ENCODE measurements at places on chromosomes 5 and 9.

DNA sequence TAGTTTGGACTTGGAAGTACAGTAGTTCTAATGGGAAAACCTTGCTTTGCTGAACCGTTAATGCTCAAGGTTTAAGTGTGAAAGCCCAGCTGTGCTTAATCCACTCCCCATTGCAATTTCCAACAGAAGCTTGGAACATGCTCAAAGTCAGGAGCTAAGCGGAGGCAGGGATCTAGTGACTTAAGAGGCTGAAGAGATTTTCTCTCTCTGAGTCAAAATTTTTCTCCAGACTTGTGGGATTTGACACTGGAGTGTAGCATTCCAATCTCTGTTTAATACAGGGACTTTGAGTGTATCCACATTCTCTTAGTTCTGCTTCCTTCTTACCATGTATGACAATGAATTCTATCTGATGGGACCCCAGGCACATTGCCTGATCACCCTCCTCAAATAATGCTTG, 471.8 kb downstream of the KIF4B start:
- no peak for DNase-seq

DNA sequence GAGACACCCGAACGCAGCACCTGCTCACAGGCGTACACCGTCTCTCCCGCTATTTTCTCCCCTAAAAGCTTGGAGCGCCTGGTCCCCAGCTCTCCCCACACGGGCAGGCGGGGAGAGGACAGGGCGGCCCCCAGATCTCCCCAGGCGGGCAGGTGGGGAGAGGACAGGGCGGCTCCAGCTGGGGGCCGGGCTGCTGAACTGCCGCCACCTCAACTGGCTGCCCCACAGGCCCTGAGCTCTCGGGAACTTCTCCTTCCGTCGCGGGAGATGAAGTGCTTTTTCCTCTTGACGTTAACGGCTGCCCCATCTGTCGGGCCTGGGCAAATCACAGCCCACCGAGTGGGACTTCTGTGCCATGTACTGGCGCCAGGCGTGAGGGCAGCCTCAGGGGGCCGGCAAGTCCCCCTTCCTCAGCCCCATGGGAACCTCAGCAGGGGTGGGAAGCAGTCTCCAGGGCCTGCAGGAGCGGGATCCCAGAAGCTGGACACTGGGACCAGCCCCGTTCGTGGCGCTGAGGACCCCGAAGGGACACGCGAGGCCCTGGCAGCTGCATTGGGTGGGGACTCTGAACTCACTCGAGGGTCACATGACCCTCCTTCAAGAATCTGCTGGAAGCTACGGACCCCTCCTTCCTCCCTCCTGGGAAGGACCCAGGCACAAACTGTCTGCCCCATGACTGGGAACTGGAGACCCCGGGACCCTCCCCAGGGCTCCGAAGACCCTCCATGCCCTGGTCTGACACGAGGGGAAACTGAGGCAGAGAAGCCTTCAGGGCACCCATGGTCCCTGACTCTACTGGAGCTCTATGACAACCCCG, 5.7 kb upstream of the EGFL7 start:
- DNase-seq, result no peak

DNA sequence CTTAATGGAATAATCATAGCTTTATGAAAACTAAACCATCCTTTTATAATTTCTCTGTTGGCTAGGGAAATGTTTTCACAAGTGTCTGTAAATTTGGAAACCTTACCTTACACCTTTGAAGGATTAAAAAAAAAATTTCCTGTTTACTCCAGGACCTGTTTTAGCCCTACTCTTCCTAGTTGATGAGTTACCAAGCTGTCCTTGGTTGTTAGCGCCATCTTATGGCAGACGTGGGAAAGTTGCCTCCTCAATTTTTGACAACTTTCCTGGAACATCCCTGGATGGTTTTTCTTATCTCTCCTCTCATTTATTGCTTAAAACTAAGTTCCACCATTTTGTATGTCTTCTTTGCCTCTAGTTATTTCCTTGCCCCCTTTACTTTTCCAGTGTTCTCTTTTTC, 25.7 kb downstream of the ZSWIM6 start:
- no peak for DNase-seq

- no peak for DNase-seq
Measured at GRCh38 chr5:41610386-41610785, 100.0 kb upstream of the PLCXD3 start.

DNA sequence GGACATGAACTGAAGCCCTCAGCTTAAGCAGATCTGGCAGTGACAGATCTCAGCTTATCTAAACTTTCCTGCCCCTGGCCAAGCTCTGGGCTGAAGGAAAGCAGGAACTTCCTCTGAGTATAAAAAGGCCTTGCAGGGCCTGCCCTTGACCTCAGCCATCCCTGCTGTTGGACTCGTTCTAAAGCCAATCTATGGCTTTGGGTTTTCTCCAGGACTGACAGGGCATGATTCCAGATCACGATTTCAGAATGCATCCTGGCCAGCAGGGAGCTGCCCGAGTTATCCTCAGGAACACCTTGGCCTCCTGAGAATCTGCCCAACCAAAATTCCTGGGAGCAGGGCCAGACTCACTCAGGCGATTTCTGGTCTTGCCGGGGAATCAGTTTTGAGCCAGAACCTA, 502.7 kb downstream of the TLE4 start:
- DNase-seq, result no peak

GRCh38 chr5:38531518-38531917, 24.9 kb downstream of the LIFR start:
- no peak for DNase-seq

DNA sequence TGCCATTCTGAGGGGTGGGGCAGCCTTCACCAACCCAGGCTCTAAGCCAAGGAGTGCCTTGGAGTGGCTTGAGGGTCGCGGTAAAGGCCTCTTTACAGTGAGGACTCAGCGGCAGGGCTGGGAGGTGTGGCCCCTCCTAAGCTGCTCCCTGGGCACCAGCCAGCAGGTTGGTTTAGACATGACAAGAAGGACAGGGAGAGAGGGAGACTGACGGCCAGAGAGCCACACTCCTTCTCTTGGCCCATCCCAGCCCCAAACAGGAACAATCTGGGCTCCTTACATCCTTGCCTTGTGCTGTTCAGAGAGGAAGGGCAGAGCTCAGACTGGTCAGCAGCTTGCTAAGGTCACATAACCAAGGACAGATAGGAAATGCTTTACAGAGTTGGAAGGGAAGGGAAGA, 94.5 kb downstream of the LMX1B start:
- no peak for DNase-seq

DNA sequence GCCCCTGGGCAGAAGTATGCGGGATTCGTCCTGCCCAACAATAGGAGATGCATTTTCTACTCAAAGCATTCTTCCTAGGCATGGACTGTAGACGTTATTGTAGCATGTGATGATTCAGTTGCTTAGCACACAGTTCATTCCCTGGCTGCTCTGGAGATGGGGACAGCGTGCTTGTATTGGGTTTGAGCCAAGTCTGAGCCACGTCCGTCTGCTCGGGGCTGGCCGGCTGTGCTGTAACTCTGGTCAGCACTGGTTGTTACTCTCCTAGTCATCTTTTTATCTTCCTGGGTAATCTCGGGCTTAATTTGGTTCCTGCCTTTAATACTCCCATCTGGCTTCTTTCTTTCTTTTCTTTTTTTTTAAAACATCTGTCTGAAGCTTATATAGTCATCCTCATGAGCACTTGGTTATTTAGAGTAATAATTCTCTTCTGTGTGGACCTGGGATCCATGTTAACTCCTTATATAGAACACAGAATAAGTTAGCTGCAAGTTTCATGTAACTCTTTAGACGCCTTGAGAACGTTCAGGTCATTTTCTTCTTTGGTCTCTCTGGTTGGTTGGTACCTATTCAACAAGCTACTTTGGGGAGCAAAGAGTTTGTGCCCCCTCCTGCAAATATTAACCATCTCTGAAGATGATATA, 118.8 kb upstream of the RPS23 start:
- no peak for DNase-seq

GRCh38 chr5:8839361-8840055, 706.4 kb downstream of the SEMA5A start:
- DNase-seq, result no peak

GRCh38 chr5:141532726-141533125, 43.8 kb downstream of the PCDHGC5 start:
- no peak for DNase-seq

GRCh38 chr5:89372176-89372575, 489.2 kb upstream of the MEF2C start:
- no peak for DNase-seq

GRCh38 chr5:43482490-43483297, 971 bp downstream of the TMEM267 start:
- no peak for DNase-seq

- DNase-seq, result no peak
Measured at GRCh38 chr5:10153808-10154537, 95.7 kb downstream of the ATPSCKMT start.

DNA sequence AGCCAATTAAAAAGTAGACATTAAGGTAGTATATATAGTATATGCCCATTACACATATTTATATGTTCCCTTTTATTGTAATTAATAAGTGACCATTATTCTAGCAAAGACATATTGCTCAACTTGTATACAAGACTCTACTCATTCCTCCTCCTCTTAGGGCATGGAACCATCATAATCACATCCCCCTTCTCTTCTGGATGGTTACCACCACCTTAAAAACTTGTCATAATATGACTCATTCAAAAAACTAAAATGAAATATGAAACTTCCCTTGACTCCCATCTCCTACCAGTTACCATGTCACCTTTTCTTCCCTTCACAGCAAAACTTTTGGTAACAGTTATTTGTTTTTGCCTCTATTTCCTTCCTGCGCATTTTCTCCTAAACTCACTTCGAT, 438.7 kb downstream of the KDM4C start:
- no peak for DNase-seq

DNA sequence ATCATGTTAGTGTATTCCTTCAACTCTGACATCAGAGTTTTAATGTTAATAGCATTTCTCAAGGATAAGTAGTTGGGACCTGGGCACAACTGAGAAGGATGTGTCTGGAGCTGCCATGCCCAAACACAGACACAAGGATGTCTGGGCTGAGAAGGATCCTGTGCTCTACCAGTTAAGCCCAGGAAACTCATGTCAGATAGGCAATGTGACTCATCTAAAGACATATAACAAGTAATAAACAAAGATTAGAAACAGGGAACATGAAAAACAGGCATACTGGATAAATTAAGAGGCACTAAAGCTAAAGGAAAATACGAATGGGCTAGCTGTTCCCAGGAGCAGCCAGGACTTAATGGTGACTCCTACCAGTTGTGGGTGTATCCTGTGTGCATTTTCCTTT, 9.1 kb upstream of the EGFLAM start:
- DNase-seq, result no peak

DNA sequence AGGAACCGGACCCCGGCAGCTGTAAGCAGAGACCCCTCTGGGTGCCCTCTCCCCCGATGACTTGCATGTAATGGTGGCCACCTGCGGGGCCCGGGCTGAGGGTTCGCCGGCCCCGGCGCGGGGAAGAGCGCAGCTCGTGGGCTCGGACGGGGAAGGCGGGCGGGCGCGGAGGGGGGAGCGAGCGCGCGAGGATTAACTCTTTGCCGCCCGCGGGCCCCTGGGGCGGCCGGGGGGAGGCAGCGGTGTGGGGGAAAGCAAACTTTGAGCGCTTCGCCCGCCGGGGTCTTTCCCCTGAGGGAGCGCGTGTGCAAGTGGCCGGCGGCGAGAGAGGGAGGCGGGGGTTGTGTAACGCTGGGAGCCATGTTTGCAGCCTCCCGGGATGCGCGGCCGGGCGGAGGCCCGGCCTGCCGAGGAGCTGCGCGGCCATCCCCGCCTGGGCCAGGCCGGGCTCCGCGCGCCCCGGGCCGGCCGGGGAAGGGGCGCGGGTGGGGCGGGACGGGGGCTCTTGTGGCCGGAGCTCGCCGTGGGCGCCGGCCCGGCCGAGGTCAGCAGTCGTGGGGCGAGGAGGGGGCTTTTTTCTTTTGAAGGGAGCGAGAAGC, 547 bp downstream of the ANP32B start:
- DNase-seq, result peak; percentile 53

DNA sequence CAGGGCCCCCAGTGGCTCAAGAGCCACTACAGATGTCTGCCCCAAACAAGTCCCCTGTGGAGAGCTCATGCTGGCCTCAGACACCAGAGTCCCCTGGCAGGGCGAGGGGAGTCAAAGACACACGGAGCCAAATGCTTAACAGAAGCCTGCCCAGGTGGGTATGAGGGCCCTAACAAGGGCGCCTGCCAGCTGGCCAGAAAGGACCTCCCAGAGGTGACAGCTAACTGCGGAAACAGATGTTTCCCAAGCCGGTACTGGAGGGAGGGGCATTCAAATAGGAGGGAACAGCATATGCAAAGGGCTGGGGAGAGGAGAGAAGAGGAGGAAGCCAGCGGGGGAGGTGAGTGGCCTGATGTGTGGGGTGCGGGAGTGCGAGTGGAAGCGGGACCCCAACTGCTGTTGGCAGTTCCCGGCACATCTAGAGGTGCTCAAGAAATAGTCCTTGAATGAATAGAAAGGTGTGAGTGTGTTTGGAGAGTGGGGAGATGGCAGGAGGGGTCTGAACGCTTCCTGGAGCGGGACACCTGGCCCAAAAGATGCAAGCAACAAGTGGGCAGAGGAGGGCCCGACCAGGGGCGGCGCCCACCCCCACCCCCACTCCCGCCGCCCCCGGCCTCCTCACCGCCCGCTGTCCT, 824 bp downstream of the MXD3 start:
- DNase-seq, result no peak

DNA sequence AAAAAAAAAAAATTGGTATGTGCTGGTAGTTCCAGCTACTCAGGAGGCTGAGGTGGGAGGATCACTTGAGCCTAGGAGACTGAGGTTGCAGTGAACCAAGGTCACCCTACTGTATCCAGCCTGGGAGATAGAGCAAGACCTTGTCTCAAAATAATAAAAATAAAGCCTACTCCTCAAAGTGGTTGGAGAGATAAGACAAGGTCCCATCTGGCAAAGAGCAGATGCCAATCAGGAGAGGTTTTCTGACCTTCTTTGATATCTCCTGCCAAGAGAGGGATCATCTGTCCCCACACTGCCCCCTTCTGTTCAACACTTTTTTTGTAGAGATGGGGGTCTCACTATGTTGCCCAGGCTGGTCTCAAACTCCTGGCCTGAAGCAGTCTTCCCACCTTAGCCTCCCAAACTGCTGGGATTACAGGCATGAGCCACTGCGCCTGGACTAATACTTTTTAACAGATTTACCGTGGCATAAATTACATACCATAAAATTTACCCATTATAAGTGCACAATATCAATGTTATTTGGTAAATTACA, 64.7 kb downstream of the SH3PXD2B start:
- no peak for DNase-seq

DNA sequence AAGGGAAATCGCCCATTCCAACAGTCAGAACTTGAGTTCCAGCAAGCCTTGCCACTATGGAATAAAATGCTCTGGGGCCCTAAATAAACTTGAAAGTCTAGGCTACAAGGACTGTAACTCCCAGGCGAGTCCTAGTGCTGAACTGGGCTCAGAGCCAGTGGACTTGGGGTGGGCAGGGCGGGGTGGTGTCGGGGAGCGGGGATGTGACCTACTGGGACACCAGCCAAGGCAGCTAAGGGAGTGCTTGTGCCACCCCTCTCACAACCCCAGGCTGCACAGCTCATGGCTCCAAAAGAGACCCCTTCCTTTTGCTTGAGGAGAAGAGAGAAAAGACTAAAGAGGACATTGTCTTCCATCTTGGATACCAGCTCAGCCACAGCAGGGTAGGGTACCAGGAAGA, 61.5 kb downstream of the MEIKIN start:
- DNase-seq, result no peak
